ENCODE measurements at places on chromosomes 2 and 18.

- no peak for DNase-seq
Measured at GRCh38 chr2:36058953-36059352, 296.6 kb upstream of the CRIM1 start.

- peak; percentile 29 for DNase-seq
Measured at GRCh38 chr18:65983750-65984149, 232.9 kb downstream of the CDH7 start.

DNA sequence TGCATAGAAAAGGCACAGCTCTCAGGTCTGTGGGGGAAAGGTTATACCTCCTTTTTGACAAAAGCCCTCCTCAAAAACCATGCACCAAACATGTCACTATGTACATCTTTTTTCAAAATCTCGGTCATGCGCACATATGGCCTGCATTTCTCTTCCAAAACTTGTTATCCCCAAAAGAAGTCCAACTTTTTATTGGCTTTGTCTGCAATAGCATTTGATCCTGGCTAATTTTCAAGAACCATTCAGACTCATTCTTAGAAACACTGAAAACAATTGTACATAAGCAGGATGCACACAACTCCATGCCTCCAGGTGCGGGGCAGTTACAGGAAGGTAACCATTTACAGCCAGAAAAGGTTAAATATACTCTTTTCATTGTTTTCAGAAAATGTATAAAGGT lies 21.9 kb downstream of the SERTAD2 start:
- DNase-seq, result no peak

- no peak for DNase-seq
Measured at GRCh38 chr2:240169486-240170353, 29.3 kb upstream of the OTOS start.

DNA sequence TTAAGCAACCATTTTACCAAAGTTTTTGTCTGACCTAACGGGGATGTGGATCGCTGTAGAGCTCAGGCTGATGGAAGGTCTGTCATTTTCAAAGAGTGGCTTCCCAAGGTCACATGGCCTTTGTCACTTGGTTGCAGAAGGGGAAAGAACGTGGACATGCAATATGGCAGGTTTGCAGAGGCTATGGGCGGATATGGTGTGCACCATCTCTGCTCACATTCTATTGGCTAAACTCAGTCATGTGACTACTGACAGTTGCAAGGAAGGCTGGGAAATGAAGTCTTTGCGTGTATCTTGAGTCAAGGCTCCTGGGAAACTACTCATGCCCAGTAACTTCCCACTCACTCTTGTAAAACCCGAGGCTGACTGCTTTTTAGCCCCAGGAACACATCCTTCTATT lies 96.8 kb downstream of the ST6GAL2 start:
- DNase-seq, result peak; percentile 78

DNA sequence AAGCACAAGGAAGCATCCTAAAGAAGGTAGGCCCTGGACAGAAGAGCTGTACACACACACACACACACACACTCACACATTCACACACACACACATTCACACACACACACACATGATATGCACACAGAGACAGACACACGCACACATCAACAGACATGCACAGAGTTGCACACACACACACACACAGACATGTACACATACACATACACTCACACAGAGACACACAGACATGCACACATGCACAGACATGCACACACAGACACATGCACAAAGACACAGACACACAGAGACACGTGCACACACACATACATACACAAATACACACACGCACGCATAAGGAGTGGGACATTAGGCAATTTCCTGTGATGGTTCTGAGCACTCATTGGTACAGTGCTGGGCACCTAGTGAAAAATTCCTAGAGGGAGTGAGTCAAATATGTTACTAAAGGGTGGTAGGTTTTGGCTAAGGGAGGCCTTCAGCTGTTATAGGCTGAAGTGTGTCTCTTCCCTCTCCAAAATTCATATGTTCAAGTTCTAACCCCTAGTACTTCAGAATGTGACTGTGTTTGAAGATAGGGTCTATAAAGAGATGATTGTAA lies 26.4 kb downstream of the THNSL2 start:
- DNase-seq, result no peak

- DNase-seq, result no peak
Measured at GRCh38 chr18:52451256-52451655, 111.3 kb downstream of the DCC start.

GRCh38 chr2:138333121-138333520 lies 168.4 kb upstream of the SPOPL start:
- DNase-seq, result no peak

GRCh38 chr2:215764441-215765048 lies 248.8 kb downstream of the MREG start:
- no peak for DNase-seq

DNA sequence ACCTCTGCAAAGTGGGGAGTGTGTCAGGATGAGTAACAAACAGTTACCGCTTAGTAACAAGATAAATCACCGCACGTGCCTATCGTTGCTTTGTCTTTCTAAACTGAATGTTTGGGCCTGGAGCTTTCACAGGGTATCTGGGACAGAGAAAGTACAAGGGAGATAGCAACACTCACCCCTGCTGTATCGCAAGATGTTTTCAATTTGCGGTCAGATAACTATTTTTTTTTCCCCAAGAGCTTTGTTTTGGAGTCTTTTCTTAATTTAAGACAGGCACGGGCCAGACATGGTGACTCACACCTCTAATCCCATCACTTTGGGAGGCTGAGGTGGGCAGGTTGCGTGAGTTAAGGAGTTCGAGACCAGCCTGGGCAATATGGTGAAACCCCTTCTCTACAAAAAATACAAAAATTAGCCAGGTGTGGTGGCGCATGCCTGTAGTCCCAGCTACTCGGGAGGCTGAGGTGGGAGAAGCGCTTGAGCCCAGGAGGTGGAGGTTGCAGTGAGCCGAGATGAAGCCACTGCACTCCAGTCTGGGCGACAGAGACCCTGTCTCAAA lies 146.6 kb downstream of the GBX2 start:
- DNase-seq, result no peak

DNA sequence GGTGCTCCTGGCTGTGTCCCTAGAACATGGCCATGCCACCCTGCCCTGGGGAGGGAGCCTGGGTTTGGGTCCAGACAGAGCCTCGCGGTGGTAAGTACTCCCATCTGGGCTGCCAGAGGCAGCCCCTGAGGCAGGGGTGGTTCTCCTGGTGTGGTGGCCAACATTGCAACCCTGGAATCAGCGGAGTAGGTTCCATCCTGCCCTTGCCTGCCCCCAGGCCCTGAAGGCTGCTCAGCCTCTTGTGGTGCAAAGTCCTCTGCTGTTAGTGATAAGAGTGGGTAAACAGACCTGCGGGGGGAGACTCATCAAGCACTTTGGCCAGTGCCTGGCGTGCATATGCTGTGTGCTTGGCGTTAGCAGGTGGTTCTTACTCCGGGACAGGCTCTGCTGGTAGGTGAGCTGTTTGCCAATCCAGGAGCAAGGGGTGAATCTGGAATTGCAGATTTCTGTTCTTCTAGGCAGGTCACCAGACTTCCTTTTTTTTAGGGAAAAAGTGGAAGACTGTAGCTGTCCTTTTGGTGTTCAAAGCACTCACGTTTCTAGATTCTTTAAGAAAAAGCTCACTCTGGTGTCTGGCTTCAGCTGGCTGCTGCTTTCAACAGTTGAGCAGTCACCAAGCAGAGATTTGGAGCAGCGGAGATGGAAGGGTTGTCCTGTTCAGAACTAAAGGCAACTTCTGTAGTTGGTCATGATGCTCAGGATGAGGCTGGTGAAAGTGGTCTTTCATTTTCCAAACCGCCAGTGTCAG lies 3.2 kb downstream of the CNNM3 start:
- no peak for DNase-seq

DNA sequence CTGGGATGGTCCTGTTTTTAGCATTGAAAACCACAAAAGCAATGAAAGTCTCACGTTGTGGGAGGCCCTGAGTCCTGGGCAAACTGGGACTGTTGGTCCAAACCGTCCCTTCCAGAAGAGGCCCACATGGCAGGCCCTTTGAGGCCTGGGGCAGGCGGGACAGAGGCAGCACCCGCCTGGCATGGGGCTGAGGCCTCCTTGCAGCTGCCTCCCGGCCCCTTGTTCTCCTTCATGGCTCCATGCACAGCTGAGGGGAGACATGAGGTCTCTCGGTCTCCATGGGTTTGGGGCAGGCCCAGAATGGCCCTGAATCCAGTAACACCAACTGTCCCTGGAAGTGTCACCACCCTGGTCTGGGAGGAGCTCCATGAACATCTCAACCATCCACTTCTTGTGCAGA lies 61.9 kb downstream of the RRM2 start:
- DNase-seq, result no peak

DNA sequence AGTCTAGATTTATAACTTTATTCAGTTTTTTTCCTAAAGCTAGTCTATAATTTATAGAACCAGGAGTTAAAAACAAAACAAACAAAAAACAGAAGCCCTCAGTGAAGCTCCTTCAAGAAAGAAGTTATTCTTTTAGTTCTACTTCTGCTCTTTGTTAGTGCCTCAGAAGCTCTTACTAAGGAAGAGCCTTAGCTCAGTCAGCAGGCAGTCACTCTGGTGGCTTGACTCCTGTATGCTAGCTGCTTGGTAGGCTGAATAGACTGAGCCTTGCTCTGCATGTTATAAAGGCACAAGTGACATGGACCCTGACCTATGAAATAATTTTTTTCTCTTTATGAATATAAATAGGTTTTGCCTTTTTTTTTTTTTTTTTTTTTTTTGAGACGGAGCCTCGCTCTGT lies 24.8 kb downstream of the NCOA1 start:
- no peak for DNase-seq

DNA sequence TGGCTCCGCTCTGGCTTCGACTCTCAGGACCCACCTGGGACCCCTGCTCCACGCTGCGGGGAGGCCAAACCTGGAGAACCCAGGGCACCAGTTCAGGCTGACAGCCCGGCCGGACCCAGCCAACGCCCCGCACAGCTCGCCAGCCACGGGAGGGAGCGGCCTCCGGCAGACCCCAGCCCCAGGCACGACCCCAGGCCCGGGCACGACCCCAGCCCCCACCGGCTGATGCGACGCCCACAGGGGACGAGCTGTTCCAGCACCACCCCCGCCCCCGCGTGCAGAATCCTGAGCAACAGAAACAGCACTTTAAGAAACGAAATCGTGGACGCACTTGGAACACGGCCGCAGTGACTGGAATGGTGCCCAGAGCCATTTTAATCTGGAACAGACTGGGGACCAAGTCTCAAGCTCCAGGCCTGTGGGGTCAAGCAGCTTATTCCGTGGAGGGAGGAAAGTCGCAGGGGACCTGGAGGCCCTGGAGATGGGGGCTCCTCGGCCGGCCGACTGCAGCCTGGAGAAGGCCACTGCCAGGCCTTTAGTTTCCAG lies 74.2 kb downstream of the MBP start:
- DNase-seq, result no peak

DNA sequence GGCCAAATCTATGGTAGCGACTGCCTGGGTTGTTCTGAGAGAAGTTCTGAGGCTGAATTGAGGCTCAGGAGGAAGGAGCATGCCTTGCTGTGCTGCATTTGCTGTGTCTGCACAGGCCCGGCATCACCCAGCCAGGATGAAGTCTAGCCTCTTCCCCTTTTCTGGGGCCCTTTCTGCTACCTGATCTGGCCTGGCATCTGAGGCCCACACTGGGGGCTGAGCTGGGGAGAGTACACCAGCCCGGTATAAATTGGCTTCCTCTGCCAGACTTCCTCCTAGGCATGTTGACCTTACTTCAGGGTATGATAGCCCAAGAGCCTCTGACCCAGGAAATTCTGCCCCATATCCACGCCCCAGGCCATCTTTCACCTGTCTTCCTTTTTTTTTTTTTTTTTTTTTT lies 30.0 kb downstream of the MRPL35 start:
- DNase-seq, result no peak

- no peak for DNase-seq
Measured at GRCh38 chr2:69827796-69828540, 1.5 kb upstream of the GMCL1 start.

DNA sequence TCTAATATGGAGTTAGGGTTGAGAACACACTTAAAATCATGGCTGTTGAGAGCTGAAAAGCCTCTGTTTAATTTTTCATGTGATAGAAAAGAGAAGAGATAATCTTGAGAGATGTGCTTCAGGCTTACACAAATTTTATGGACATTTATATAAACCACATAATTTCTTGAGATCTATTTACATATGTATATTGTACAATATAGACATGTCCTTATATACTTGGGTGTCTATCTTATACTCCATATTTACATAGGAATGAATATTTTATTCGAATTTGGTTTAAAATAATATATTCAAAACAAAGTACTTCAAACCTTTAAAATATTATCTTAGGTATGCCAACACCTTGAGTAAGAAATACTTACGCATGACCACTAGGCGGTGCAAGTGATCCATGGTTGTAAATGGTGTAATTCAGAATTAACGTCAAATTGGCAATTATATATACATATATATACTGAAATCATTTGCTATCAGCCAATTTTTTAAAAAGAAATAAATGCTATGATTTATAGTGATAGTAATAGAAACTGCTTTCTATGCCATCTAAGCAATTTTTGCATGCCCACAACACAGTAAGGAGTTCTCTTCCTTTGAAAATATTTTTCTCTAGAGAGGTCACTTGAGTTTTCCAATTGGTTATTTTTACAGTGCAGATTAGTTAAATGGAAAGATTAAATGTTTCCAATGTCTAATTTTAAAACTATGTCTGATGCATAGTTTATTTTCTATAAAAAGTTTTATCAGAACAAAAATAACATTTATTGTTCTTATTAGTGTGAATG lies 37.6 kb upstream of the SPAG16 start:
- peak; percentile 79 for DNase-seq

DNA sequence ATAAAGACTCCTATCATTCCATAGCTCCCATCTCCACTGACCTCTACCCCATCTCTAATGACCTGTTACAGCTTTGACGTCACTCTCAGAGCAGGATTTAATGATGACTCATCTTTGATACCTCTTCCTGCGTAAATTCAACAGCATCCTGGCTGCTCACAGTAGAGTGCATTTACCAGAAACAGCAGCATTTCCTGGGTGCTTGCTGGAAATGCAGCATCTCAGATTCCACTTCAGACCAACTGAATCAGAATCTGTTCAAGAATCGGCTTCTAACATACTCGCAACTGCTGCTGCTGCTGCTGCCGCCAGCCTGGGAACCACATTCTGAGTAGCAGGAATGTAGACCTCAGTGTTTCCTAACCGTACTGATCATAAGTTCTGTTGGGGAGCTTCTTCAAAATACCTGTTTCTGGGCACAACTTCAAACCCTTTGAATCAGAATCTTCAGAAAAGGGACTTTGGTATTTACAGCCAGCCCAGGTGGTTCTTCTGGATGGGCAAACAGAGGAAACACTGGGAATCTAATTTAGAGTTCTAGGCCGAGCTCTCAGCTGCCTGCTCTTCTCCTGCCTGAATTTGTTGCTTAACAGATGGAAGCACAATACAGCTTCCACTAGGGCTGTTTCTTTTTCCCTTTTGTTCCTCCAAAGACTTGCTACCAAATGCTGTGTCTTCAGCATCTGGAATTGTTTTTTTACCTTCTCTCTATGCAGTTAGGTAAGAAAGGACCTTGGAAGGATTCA lies 241.4 kb downstream of the NCKAP5 start:
- no peak for DNase-seq

GRCh38 chr2:77512507-77512906 lies 9.7 kb downstream of the LRRTM4 start:
- no peak for DNase-seq

- DNase-seq, result no peak
Measured at GRCh38 chr18:78900938-78901909, 78.4 kb upstream of the SALL3 start.

- no peak for DNase-seq
Measured at GRCh38 chr18:12656938-12657683, 796 bp downstream of the SPIRE1 start.

Data from NAMALWA (cell line).